Aorta (tissue), 5 donors: ENCODE measurements at places on chromosomes 2 and 18. TPM values are rescaled to one million over a fixed set of nuclear protein-coding genes. Genes with fewer than 3 reads are reported as not detected.
A peak's percentile ranks its signal among the peaks of the same experiment; 100 is the strongest.

- no peak for DNase-seq
Observed at GRCh38 chr2:172791953-172792352, 56.3 kb downstream of the RAPGEF4 start.

DNA sequence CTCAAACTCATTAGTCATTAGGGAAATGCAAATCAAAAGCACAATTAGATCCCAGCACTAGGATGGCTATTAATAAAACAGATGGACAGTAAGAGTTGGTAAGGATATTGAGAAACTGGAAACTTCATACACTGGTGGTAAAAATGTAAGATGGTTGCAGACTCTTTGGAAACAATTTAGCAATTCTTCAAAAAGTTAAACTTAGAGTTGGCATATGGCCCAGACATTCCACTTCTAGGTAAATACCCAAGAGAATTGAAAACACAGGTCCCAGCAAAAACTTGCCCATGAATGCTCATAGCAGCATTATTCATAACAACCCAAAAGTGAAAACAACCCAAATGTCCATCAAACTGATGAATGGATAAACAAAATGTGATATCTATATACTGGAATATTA, 84.9 kb upstream of the ZFP36L2 start:
- no peak for DNase-seq

GRCh38 chr2:176096986-176097819, 2.4 kb upstream of the HOXD12 start:
- DNase-seq: peak; percentile 62

The MAP2 gene
- 59.7 TPM for total RNA-seq

- DNase-seq: no peak
Observed at GRCh38 chr2:109054865-109055264, 65.8 kb upstream of the EDAR start.

DNA sequence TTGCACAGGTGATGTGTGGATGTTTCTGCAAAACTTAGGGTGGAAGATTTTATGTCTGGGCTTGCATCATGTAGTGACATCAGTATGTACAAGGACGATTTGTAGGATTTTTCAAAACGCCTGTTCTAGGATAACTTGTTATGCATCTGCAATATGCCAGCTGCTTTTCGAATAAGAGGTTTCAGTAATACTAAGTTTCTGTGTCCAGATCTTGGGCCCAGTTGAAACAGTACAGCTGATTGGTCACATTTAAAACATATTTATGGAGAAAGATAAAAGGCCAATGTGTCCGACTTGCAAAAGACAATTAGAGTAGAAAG, 1.2 kb downstream of the PTPN4 start:
- DNase-seq: no peak

DNA sequence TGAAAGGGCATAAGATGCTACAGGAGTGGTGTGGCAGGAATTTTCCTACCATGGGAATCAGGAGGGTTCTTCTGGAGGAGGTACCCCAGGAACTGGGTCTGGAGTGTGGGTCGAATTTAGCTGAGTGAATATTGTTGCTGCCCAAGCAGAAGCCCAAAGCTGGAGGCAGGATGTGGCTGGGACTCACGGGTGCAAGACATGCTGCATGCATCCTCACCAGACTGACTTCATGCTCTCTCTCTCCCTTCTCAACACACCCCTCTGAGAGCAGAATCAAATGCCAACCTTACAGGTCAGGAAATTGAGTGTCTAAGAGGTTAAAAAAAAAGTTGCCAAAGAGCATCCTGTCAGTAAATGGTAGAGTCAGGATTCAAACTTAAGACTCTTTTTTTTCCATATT, 78.8 kb upstream of the TTC39C start:
- no peak for DNase-seq

- no peak for DNase-seq
Observed at GRCh38 chr18:23970161-23971096, 44.1 kb upstream of the TTC39C start.

DNA sequence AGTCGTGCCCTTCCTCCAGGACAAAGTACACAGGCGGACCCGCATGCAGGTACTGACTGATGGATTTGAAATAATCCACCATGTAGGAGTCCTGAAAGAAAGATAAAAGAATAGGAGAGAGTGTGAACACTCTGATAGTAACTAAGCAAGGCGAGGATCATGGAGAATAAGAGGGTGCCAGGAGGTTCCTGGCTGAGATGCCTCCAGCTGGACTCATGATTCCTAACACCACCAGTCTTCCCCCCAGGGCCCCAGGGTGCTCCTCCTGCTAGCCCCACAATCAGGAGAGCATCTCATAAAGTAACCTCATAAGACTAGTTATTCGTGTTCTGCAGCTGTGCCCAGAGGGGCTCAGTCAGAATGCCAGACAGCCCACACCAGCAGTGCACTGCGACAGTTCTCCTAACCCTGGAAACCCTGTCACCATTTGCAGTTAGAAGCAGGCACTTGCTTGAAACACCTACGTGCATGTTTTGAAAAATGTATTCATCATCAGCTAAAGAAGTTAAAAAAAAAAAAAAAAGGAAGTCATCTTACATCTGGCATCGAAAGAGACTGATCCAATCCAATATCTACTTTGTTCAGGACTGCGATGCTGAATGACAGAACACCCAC, 36.7 kb downstream of the RMC1 start:
- DNase-seq: no peak

DNA sequence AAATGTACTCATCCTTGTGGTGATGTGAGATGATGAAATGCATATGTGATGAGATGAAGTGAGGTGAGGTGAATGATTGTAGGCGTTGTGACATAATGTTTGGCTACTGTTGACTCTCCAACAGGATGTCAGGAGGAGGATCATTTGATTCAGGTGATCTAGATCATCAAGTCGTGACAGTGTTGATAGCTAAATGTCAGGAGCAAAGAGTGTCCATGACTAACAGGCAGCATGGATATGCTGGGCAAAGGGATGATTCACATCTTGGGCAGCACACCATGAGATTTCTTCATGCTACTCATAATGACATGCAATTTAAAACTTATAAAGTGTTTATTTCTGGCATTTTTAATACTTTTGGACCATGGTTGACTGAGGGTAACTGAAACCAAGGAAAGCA, 40.2 kb upstream of the UBXN4 start:
- no peak for DNase-seq

DNA sequence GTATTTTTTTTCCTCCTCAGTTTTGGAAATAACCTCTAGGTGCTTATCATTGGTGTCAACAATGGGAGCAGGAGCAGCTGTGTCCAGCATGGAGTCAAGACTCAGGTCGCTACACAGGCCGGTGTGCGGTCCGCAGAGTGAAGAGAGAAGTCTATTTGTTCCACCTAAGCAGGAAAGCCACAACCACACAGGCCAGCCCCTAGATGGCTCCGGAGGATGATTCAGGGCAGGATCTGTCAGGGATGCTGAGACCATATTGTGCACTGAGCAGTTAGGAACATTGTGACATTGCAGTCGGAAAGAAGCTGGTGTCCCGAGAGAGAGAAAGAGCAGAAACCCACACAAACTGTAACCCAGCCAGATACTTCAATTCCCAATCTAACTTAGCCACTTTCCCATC, 136.9 kb downstream of the GAREM1 start:
- no peak for DNase-seq

The GKN1 gene
- not detected for total RNA-seq

DNA sequence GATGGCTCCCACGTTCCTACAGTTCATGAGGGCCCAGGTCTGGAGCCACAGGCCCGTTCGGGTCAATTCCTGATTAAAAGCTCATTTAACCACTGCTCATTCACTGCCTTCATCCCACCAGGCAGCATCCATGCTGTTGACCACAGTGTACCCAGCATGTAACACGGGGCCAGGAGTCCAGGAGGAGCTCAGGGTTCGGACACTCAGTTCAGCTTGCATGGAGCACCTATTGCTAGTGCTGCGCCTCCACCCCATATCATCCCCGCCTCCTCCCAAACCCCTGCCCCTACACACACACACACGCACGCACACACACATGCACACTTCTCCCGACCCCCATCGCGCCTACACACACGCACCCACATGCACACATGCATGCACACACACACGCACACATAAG, 72.9 kb upstream of the SNTG2 start:
- DNase-seq: no peak

The PROKR1 gene
- not detected for total RNA-seq

- DNase-seq: no peak
Observed at GRCh38 chr18:57057890-57058289, 89.0 kb upstream of the BOD1L2 start.

GRCh38 chr18:41146301-41146700, 808.7 kb upstream of the PIK3C3 start:
- no peak for DNase-seq

- DNase-seq: no peak
Observed at GRCh38 chr2:179886-180285, 83.9 kb downstream of the SH3YL1 start.

The CCL20 gene
- not detected for total RNA-seq

DNA sequence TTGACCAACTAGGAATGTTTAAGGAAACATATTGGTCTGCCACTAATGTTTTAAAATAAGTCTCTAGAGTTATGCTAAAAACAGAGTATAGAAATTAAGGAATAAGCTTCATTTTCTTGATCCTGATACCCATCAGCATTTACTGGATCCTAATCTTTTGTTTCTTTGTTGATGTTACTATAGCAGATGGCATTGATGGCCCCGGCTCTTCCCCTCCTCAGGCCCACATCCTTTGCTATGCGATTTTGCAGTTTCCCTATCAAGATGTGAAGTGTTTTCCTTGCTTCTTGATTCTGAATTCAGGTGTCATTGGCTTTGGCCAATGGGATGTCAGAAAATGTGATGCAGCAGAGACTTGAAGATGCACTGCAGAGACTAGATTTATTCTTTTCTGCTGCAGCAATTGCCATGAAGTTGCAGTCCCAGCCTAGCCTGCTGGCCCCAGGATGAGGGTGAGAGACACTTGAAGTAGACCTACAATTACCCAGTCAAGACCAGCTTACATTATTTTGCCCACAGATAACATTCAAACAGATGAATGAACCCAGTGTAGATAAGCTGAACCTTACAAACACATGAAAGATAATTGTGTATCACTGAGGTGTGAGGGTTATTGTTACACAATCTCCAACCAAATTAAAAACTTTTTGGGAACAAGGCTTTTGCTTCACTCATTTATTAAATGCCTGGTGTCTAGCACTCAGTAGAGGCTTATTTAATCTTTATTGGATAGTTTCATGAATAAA, 115.2 kb upstream of the ITGA4 start:
- DNase-seq: no peak

The KIAA2012 gene
- total RNA-seq: not detected

- no peak for DNase-seq
Observed at GRCh38 chr2:119728421-119728820, 31.3 kb upstream of the PTPN4 start.

DNA sequence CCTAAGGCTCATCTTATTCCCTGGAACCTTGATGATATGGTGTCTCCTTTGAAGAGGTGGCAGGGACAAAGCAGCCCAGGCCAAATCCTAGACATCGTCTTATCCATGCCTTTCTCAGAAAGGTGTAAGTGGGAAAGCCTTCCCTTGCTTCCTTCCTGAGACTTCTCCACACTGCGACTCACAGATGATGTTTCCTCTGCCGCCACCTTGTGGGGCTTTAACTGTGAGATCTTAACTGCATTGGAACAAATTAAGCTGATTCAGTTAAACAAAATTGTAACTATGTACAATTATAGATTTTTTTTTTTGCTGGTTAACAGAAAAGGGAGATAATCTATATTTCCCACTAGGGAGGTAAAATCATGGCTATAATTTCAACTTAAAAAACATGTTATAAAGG, 10.0 kb upstream of the GCA start:
- DNase-seq: no peak

DNA sequence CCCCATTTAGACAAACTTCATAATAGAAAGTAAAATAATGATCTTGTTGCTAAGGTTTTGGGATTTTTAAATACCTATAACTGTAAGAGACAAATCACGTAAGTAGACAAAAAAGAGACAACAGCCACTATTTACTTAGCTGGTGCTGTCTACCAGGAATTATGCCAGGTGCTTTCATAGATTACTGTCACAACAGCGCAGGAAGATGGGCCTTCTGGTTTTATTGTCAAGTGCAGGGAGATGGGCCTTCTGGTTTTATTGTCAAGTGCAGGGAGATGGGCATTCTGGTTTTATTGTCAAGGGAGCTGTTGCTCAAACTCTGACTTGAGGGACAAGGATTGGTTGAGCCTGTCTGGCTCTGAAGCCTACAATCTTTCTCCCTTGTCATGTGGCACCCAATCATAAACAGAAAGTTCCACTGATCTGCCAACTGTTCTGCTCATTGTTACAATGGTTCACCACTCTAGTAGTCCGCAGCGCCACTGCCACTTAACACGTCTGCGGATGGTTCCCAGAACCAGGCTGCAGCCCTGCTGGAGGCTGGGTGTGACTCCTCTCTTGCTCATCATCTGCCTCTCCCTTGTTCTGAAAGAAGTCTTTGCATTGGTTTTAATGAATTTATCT, 95.0 kb downstream of the RNF144A start:
- DNase-seq: no peak

GRCh38 chr2:177320596-177320995, 56.1 kb upstream of the NFE2L2 start:
- DNase-seq: no peak

The CKAP2L gene
- total RNA-seq: 0.69 TPM

The ASAP2 gene
- total RNA-seq: 72.4 TPM

DNA sequence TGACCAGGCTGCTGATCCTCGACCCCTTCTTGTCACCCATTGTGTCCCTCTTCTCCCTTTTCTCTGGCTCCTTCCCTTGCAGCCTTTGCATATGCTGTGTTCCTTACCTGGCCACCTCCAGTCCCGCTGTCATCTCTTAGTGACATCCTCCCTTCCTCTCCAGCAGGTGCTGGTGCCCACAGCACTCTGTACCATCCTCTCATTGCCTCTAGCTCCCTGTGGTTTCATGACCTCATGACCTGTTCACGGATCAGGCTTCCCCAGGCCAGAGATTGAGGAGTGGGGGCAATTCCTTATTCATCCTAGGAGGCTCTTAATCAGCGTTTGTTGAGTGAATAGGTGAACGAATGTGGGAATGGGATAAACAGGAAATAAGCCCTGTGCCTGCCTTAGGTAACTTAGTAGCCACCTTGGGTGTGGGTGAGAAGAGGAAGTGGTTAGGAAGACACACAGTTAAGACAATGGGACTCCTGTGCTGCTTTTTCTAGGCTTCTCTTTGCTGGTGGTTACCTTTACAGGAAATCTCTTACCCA, 35.5 kb downstream of the ITGA6 start:
- no peak for DNase-seq

DNA sequence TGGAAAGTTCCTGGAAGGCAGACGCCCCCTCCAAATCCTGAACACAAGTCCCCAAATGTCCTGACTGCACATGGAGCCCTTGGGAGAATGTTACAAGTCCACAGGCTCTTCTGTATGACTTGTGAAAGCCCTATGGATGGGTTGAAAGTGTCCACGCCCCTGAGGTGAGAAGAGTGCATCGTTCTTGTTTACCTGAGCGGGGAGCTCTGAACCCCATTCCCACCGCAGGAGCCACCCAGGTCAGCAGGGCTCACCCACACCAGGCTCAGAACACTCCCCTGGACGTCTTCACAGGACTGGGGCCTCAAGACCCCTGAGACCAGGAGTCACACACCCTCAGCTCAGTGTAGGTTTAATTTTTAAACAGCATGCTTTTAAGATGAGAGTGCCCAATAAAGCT, 84.2 kb upstream of the TMEM18 start:
- no peak for DNase-seq

- DNase-seq: no peak
Observed at GRCh38 chr2:100819370-100820272, at the start of gene NPAS2. NPAS2 (plus strand) TSS chr2:100820139; CDS start chr2:100904755, 84,616 bp downstream.

- DNase-seq: no peak
Observed at GRCh38 chr18:8834881-8835280, 129.5 kb downstream of the MTCL1 start.

- DNase-seq: no peak
Observed at GRCh38 chr2:216486271-216486670, 12.4 kb upstream of the RPL37A start.

The YPEL5 gene
- total RNA-seq: 106 TPM
